Activated T-helper 1 cell treated with anti-CD3 and anti-CD28 coated beads, Interleukin-2, amount 50 U/mL, for 16 hours (primary cell): ENCODE measurements at places on chromosomes 4 and X.

- DNase-seq, result no peak
Measured at GRCh38 chr4:15986907-15987306, 23.9 kb upstream of the FGFBP2 start.

- no peak for DNase-seq
Measured at GRCh38 chr4:24659241-24659961, 75.0 kb upstream of the DHX15 start.

DNA sequence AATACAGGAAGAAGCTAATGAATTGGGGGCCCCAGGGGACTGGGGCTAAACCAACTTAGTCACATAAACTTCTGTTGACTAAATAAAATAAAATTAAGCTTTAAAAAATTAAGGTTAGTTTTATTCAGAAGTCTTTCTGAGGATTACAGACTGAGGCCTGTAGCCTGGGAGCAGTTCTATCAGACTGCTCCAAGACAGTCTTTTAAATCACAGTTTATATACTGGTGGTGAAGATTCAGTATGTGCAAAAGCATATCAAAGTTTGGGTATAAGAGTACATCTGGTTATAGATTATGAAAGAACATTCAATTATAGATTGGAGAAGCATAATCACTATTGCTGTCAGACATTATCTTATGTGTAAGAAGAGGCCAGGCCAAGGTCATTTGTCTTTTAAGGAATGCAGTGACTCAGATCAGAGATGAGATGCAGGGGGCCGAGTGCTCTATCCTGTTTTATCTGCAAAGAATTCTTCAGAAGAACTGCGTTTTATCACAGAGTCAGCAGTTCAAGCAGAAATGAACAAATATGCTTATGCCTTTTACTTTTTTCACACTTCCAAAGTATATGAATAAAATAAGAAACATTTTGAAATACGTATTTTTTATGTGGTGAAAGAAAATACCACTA, 109.4 kb downstream of the PDHA2 start:
- DNase-seq, result no peak

DNA sequence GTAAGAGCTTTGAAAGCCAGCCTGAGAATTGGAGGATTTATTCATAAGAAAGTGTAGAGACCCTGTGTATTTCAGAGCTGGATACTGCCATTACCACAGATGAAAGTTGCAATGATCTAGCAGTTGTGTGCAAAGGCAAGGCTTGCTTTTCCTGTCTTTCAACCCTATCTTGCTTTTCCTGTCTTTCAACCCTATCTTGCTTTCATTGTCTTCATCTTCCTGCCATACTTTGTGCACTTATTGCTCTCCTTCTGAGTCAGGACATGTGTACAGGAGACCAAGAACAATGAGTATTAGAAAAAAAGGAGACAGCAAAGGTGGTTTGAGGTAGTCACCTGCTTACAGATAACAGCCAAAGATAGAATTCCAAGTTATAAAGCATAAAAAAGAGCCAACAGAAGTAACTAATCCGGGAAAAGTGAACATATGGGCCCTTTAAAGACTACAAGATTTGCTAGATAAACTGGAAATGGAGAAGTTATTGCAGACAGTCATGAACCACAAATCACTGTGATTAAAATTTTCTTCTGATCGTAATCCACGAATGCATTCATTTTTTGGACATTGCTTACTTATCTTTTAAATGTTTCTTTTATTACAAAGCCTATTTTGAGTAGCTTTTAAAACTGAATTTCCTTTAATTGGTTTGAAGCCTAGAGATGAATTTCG, 17.2 kb downstream of the C1QTNF7 start:
- DNase-seq, result no peak

- DNase-seq, result no peak
Measured at GRCh38 chr4:80461412-80461811, 125.9 kb downstream of the CFAP299 start.

DNA sequence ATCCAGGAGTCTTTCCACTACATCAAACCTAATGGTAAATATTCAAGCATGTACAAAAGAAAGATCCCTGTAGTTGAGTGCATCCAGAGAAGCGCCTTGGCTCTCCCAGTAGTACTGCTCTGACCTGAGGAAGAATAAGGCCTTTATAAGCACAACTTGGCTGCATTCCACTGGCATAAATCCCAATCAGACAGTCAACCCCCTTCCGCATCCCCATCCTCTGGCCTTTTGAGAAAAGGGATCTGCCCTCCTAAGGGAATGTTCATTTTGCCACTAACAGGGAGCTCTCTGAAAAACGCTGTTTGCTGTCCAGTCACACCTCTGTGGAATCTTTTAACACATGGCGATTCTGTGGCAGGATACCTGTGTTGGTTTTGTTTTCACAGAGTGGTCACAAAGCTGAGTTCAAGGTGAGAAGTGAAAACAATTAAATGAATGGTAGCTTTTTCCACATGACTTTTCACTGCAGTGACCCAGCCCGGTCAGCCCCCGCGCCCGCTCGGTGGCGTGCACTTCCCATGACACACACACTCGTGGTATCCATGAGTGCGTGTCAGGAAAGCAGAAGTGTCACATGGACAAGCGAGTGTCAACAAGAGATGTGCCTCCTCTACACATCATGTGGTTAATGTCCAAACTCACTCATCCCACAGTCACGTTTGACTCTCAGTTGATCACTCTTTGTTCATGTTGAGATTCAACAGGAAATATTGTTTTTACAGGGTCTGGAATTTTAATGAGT, 112.2 kb upstream of the ENPP6 start:
- no peak for DNase-seq

- DNase-seq, result no peak
Measured at GRCh38 chr4:8547912-8548730, 32.1 kb upstream of the GPR78 start.

DNA sequence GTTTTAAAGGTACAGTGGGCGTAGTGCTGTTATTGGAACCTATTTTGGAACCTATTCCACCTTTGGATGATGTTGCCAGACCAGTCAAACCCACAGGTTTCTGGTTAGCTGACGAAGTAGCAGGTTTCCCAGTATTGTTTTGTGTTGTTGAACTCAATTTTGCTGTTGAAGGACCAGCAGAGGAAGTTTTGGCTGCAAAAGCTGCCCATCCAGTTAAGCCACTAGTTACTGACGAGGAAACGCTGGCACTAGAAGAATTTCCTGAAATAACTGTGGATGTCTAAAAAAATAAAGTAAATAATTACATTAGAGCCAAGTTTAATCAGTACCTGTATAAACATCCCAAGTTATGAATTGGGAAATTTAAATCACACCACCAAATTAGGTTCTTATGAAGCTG, 25.5 kb downstream of the INTS12 start:
- DNase-seq, result no peak

- DNase-seq, result no peak
Measured at GRCh38 chr4:156838761-156839160, 132.8 kb downstream of the PDGFC start.

DNA sequence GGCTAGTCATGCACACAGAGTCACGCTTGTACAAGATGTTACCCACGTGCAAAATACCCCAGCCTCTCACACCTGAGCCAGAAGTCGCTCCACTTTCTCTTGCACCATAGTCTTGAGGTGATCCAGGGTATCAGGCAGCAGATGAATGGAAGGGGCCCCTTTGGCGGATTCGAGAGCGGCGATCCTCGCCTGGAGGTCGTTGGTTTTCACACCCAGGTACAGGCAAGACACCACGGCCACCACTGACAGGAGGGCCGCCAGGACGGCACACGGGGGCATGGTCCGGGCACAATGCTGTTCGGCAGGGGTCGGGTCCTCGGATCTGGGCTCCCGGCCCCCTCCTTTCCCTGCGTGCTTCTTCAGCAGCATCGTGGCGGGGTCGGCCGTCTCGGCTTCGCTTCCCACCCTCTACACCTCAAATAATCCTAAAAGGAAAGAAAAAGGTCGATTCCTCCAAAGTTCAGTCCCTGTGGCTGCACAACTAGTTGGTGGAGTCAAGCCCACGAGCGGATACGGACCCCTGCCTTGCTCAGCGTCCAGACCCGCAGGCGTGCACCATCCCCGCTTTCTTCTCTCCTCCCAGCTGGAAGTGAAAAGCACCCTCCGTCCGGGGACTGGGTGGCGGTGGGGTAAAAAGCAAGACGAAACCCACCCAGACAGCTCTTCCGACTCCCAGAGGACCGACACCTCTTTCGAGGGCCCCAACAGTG, 652 bp downstream of the COL25A1 start:
- no peak for DNase-seq

- no peak for DNase-seq
Measured at GRCh38 chrX:30971774-30972603, 82.9 kb upstream of the TAB3 start.

DNA sequence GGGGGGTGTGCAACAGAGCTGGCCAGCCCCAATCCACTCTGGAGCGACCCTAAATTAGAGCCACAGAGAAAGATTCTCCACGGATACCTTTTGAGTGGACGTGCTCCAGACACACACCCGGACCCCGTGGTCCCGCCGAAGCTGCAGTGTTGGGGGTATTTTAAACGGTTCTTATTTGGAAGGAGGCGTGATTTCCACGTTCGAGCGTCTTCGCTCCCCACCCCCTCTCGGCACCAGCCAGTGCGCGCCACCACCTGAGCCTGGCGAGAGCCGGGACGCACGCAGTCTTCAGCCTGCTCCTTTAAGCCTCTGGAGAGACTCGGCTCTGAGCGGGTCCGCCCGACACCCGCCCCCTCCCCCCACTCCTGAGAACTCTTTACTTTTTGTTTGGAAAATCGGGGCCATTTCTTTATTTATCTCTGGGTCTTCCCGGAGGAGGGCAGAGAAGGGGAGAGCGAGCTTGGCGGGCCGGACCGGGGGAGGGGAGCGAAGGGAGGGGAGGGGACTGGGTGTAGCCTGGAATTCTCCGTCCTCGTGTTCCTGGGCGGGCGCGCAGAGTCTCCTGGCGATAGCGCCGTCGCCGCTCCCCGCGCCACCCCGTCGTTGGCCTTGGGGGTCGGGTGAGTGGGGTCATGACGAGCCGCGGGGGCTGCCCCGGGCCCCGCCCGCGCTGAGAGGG, 668 bp upstream of the PTCHD1 start:
- DNase-seq, result no peak

DNA sequence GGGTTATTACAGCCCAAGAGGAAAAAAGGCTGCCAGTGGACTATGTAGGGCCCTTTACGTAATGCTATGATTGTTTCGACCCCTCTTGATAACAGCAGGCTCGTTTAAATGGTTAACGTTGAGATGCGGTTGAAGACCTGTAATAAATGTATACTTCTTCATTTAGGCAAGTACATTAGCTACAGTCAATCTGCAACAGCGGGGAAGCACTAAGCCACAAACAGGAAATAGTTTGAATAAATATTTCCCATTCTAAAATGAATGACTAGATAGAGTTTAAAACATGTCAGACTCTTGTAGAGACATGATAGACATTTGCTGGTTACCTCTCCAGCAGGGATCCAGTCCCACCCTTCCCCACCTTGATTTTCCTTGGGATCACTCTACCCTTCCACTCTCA, 38.1 kb upstream of the STIM2 start:
- DNase-seq, result no peak

- no peak for DNase-seq
Measured at GRCh38 chr4:74619931-74620702, 174.2 kb downstream of the BTC start.

DNA sequence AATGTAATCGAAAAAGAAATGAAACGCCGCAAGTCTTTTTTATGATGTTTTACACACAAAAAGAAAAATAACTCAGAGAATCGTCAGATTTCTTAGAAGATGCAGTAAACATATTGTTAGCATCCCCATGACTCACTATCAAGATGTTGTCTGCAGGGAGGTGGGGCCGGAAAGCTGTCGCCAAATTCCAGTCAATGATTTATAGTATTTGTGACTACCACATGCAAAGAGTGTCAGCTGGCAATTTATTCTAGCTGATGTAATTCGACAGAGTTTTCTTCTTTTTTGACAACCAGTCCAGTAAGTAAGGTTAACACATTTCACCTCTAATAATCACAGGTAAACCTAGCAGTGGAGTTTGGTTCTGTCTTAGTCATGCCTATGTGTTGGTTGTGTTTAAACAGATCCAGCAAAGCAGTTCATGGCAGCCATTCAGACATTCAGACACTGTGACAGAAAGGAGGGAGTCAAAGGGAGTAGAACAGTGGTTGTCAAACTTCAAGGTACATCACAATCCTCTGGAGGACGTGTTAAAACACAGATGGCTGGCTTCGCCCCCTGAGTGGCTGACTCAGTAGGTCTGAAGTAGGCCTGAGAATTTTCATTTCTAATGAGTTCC, 19.8 kb upstream of the PPP1R2C start:
- no peak for DNase-seq

DNA sequence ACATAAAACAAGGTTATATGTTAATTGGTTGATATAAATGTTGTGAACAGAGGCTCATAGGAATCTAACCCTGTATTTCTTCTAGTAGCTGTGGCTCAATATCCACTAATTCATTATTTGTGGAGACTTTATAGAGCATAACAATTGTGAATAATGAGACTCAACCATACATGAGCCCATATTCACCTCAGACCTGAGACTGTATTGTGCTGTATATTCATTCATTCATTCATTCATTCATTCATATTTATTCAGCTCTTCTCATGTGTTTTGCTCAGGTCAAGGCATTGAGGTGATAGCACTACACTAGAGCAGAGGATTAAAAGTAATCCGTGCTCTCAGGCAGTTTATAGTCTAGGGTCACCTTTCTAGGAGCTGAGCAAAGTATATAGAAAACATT, 24.5 kb upstream of the ANXA3 start:
- no peak for DNase-seq

DNA sequence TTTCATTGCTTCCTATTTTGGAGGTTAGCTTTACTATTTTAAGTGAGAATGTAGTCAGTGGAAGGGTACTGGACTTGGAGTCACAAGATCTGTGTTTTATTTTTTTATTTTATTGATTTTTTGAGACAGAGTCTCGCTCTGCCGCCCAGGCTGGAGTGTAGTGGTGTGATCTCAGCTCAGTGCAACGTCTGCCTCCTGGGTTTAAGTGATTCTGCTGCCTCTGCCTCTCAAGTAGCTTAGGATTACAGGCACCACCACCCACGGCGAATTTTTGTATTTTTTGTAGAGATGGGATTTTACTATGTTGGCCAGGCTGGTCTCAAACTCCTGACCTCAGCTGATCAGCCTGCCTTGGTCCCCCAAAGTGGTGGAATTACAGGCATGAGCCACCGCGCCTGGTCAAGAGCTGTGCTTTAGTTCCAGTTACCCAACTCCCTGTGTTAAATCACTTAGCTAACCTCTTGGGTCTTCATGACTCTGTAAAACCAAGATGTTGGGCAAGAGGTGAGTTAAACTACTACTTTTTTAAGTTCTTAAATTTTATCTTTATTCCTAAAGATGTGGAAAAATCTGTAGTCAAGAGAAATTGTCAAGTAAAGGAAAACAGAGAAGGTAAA, 11.2 kb downstream of the USP9X start:
- no peak for DNase-seq

DNA sequence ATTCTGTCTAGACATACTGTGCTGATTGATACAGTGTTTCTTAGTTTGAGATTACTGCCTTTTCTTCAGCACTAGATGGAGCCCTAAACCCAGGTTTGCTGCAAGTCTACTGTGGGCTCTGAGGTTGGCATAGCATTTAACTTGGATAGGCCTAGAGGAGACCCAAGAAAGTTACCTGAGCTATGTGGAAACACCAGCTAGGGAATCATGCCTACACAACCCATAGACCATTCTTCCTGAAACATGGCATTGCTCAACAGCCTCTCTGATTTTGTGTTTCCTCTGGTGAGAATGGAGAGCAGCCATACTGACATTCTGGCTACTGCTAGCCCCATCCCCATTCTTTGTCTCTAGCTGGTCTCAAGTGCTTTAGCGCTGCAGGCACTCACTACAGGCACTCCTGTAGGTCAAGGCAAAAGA, 287.7 kb upstream of the PCDH18 start:
- DNase-seq, result no peak
